Dermis microvascular lymphatic vessel endothelial cell (primary cell): ENCODE measurements at places on chromosomes 12 and 14.

DNA sequence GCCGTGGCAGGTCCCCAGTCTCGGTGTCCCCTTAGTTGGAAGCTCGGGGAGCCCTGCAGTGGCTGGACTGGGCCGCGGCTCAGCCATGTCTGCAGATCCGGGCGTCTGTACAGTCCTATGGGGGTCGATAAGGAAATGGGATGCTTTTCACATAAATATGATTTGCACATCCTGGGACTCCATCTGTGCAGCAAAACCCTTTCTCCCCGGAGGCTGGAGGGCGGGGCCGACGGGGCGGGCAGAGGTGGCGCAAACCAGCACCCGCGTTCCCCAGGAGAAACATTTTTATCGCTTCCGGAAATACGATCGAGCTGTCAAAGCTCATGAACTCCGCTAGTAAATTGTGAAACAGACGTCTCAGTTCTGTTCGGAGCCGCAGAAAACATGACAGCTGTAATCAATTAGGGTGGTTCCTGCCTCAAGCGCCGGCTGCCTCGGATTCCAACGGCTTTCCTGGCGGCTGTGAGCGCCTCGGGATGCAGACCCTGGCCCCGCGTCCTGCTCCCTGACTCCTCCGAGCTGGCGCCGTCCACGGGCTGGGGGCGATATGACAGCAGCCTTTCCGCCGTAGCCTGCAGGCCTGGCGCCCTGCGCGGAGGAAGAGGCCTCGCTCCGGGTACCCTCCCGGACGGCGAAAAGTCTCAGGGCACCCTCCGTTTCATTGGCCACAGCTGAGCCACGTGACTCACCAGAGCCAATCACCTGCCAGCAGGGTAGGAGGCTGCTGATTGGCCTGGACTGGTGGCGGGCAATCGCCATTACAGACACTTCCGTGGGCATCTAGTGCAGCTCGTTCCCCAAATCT, 23.0 kb downstream of the DIO3 start:
- DNase-seq: no peak

DNA sequence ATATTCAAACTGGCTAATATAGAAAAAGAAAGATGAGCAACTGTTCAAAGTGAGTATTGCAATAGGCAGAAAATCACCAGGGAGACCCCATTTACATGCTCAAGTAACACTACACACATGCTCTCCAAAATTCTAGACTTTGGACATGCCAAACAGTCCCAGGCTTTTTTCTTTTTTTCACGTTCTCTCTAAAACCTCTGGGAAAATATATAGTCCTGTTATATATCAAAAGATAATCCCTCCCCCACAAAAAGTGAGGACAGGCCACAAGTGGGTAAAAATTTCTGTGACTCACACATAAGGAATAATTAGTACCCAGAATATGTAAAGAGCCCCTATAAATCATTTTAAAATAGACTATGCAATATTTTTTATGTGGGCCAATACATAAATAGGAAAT, 55.2 kb downstream of the EFCAB11 start:
- no peak for DNase-seq

GRCh38 chr14:102927878-102928411, 5.5 kb downstream of the AMN start:
- DNase-seq: no peak

DNA sequence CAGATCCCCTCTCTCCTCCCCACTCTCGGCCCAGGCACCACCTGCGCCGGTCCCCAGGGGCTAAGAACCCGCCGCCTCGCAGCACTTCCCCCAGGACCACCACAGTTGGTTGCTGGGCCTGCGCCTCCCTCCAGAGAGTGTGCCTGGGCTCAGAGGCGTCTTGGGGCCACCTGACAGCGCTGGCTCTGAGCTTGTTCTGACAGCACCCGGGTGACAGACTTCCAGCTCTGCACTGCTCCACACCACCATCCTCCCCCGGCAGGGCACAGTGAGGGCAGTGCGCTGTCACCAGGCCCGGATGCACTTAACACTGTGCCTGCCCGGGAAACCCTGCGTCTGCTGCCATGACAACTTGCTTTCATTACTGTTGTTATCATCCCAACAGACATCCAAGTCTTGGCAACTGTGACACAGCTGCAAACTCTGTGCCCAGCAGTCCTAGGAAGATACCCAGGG, 6.6 kb downstream of the BRF1 start:
- DNase-seq: peak; percentile 94

DNA sequence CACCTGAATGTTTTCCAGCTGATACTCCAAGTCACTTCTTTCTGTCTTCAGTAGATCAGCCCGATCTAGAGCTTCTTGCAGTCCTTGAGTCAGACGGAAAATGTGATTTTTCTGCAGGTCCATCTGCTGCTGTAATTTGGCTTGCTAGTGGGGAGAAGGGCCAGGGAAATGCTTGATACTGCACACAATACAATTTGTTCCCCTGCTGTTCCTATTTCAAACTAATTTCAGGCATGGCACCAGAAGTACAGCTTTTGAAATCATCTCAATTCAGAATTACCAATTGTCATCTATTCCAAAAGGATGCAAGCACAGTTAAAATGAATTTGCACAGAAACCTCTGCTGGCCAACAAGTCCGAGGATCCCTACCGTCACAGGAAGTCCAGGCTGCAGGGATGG, 53.4 kb downstream of the PRKAB1 start:
- DNase-seq: no peak

GRCh38 chr12:126747530-126748149, 1519.3 kb upstream of the TMEM132C start:
- DNase-seq: peak; percentile 16
